ENCODE measurements at places on chromosomes 2 and 18.

DNA sequence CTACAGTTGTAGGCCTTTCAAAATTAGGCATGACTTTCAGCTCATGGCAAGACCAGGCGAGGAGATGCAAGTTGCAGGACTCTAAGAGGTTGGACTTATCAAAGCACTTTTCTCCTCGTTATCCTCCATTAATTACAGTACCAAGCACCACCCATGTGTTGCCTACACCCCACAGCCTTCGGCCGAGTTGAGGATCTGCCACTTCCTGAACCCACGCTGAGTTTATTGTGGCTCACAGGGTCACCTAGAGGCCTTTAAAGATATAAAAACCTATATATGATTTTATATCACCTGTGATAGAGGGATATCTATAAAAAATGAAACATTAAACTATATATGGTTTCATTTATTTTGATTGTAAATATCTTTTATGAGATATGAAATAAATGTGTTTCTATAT is 2.6 kb downstream of the UGT1A10 start:
- DNase-seq: no peak

DNA sequence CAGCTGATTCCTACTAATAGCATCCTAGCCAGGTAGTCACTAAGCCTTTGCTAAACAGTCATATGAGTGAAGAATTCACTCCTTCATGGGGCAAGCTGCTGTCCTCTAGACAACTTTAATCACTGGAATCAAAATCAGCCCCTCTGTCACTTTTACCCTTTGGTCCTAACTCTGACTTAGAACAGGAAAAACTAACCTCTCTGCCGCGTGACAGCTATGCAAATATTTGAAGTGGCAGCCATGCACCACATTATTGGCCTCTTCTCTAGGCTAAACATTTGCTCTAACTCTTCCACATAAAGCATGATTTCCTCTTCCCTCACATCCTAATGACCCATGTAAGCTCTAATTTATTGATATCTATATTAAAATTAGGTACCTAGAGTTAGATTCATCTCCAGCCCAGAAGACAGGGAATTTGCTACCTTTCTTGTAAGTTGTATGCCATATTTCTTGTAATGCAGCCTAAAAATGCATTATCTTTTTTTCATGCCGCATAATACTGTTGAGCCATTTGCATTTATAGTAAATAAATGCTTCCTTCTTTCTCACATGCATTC is 12.8 kb upstream of the ONECUT2 start:
- no peak for DNase-seq

GRCh38 chr2:28270456-28271152 is 122.1 kb upstream of the FOSL2 start:
- DNase-seq: no peak

- DNase-seq: no peak
These were observed 77.3 kb downstream of the POLE4 start for GRCh38 chr2:75035444-75036353.

- no peak for DNase-seq
These were observed 269.1 kb downstream of the TMX3 start for GRCh38 chr18:68445668-68446426.

- no peak for DNase-seq
These were observed 8.4 kb upstream of the HIBCH start for GRCh38 chr2:190327867-190328572.

DNA sequence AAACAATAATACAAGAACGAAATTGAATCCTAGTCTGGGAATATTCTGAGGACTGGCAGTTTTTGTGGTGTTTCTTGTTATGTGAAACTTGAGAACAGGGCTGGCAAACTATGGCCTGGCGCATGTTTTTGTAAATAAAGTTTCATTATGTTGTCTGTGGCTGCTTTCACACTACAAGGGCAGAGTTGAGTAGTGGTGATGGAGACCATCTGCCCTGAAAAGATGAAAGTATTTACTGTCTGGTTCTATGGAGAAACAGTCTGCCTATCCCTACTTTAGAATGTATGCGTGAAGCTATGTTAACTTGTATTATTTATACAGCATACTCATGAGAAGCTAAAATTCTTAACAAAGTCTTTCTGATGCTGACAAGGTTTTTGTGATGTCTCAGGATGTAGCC is 351.9 kb downstream of the LRRTM1 start:
- no peak for DNase-seq

DNA sequence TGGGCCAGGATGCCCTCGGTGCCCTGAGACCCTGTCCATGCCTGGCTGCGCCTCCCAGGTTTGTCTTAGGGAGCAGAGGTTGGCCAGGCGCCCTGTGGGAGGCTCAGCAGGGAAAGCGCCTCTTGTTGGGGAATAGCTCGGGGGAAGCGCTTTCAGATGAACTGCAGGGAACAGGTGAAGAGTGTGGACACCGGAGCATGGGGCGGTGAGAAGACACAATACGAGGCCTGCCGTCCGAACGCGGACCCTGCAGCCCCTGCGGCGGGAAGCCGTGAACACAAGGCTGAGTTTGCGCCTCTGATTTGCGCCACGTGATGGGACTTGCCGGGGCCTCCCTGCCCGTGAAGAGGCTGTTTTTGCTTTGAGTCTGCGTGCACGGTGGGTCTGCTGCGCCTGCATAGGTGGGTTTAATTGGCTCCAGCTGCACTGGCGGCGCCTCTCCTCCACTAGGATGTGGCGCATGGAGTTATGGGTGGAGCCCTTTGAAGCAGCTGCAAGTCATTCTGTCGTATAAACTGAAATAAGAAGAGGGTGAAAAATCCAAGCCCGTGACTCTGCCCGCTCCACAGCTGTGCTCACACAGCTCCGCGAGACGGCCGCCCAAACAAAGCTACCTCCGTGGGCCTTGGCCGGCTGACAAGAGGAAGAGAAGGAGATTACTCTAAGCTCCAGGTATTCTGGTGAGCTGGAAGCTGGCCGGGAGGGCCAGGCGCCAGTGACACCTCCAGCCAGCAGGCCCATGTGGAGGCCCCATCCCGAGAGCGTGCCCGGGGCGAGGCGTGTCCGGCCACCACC is 103.5 kb upstream of the CTDP1 start:
- no peak for DNase-seq

DNA sequence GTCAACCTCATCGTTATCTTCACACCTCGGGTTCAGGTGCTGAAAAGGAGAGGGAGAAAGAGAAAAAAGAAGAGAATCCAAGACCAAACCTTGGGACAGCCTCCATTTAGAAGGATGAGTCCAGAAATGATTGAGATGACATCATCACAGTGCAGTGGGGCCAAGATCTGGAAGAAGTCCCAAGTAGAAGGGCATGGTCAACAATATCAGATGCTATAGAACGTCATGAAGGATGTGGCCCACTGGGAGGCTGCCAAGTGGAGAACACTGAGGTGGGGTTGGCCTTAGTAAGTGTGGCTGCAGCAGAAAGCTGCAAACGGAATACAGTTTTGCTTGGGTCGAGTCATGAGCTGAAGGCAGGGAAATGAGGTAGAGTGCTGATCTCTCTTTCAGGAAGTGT is 91.1 kb upstream of the FZD7 start:
- DNase-seq: no peak

- DNase-seq: no peak
These were observed 149.5 kb downstream of the MTX2 start for GRCh38 chr2:176418768-176419167.

DNA sequence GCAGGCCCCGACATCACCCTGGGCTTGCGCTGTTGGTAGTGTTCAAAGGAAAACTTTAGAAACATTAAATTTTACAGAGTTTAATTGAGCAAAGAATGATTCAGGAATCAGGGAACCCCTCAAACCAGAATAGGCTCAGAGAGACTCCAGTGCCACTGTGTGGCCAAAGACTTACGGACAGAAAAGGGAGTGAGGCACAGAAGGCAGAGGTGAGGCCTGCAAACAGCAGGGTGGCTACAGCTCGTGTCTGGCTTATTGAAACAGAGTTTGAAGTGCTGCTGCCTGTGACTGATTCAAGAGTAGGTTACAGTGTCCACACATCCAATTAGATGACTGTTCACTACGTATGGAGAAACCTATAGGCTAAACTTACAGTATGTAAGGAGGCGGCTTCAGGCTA is 2.4 kb upstream of the CTDP1 start:
- no peak for DNase-seq

GRCh38 chr2:158828378-158829164 is 33.5 kb downstream of the DAPL1 start:
- no peak for DNase-seq

GRCh38 chr2:120916446-120916845 is 180.8 kb downstream of the GLI2 start:
- DNase-seq: no peak

DNA sequence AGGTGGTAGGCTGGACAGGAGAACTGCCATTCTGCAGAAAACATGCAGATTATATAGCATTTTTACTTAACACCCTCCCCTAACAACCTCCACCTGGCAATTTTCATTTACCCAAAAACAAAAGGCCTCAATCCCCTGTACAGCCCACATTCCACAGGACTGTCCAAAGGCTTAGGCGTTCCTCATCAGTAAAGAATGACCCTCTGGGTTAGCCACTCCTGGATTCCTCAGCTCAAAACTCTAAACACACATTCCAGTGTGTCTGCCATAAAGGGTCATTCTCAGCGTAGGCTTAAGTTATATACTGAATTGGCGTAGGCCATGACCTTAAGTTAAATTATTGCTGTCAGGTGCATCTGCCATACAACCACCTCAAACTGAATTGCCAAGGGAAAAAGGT is 261.8 kb upstream of the CHAC2 start:
- no peak for DNase-seq

- DNase-seq: no peak
These were observed 97.0 kb upstream of the CD226 start for GRCh38 chr18:70044632-70045031.

DNA sequence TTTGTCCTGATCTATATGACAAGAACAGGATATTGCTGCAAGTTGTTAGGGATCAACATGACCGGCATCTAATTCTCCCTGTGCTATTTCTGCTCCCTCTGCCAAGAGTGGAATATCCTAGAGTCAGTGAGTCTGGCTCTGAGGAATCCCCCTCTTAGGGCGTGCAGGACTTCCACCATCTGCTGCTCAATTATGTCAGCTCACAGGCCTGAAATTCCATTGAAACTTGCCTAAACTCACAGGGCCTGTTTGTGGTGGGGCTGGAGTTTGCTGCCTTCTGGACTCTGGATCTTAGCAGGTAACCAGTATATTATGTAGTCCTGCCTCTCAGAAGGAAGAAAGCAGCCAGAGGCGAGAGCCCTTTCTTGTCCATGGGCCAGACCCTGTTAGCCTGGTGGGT is 323.0 kb downstream of the TSN start:
- no peak for DNase-seq

- no peak for DNase-seq
These were observed 318.2 kb downstream of the CBLN2 start for GRCh38 chr18:72225958-72226357.

- DNase-seq: no peak
These were observed 68.9 kb downstream of the NDUFA10 start for GRCh38 chr2:239955989-239956817.

DNA sequence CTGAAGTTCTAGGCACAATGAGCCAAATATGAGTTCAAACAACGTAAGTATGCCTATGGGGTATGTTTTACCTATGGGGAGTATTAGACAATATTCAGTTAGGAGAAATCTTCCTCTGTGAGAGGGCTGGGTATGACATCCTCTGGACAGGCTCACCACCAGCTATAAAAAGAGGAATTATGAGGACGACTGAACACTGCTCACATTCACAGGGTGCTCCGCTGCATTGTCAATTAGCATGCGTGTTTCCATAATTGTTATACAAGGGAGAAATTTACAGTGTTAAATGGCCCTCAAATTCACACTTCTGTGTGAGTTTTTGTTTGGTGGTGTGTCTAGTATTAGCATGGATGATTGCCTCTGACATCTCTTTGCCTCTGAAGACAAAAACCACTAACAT is 700.4 kb downstream of the BCL11A start:
- no peak for DNase-seq

DNA sequence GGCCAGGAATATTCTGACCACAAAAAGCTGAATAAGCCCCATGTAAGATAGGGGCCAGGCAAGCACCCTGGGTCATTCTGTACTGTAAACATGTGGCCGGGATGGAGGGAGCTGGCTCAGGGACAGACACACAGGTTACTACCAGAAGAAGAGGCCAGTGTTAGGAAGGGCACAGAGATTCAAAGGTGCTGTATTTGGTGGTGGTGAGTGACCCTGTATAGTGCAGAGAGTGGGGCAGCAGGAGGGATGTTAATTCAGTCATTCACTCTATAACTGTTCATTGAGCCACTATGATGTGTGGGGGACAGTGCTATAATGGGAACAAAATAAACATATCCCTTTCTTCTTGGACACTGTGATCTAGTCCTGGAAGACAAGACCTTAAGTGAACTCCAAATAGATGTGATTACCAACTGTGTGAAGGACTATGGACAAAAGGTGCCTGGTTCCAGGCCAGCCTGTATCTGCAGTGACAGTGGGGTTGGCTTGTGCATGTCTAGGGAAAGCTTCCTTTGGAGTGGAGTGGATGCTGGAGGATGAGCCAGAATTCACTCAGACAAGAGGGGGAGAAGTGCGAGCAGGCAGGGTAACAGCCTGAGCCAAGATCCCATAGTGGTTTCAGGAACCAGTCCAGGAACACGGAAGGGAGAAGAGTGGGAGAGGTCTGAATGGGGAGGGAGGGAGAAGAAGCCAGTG is 8.3 kb downstream of the MOCOS start:
- no peak for DNase-seq

GRCh38 chr2:239110595-239111048 is 262.7 kb downstream of the TWIST2 start:
- DNase-seq: no peak

DNA sequence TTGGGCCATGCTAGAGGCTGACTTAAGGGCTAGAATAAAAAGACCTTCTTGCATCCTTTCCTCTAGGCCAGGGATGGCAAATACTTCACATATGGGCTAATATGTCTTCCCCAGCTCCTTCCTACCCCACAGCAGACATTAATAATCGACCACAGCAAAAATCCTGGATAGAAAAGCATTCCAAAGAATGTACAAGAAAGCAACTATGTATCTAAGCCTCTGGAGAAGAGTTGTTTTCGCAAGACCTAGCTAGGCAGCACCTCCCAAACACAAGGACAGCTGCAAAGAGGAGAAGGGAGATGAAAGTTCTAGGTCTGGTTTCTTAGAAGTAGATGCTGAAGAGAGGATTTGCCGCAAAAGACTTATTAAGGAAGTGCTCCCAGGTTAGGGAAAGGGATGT is 372.6 kb downstream of the SLC4A3 start:
- DNase-seq: no peak

GRCh38 chr18:5503740-5504139 is 40.1 kb downstream of the EPB41L3 start:
- no peak for DNase-seq
